NCI-H1436 (cell line): ENCODE measurements at places on chromosomes 7 and 10.

GRCh38 chr7:7178081-7178480 is 4.3 kb upstream of the C1GALT1 start:
- DNase-seq = no peak

- DNase-seq = no peak
Observed at GRCh38 chr10:5981529-5981928, 4.2 kb upstream of the IL15RA start.

DNA sequence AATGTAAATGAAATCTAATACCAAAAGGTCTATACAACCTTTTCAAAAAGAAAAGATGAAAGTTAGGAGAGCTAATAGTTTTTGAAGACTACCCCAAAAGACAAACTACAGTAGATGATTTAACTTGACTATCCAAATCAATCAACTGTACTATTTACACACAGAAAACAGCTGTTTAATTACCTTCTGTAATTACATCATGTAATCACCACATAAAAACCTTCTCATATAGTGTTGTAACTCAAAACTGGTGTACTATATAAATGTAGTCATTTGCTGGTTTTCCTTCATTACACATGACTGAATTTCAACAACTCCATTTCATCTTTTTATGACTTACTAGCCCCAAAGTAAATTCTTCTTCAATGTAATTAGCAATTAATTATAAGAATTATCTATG is 4.5 kb downstream of the RTKN2 start:
- DNase-seq = no peak

- DNase-seq = peak; percentile 92
Observed at GRCh38 chr10:32346134-32346550, 816 bp downstream of the EPC1 start.

DNA sequence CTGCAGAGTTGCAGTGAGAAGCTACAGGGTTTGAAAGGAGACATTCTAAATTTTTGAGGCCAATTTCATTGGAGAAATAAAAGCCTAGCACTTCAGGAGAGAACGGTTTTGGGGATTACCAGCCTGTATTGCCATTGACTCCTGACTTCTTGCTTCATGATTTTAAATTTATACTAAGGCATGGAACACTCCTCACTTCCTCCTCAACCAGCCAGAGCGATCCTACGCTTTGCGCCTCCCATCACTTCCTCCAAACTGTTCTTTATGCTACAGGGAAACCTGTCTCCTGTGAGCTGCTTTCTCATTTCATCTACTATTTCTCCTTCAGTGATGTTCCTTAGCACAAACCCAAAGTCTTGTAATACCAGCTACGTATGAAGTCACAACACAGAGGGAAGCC is 495.1 kb downstream of the SUGCT start:
- DNase-seq = no peak
